Right renal cortex interstitium (tissue), 3 donors: ENCODE measurements at places on chromosomes 6 and 20.

DNA sequence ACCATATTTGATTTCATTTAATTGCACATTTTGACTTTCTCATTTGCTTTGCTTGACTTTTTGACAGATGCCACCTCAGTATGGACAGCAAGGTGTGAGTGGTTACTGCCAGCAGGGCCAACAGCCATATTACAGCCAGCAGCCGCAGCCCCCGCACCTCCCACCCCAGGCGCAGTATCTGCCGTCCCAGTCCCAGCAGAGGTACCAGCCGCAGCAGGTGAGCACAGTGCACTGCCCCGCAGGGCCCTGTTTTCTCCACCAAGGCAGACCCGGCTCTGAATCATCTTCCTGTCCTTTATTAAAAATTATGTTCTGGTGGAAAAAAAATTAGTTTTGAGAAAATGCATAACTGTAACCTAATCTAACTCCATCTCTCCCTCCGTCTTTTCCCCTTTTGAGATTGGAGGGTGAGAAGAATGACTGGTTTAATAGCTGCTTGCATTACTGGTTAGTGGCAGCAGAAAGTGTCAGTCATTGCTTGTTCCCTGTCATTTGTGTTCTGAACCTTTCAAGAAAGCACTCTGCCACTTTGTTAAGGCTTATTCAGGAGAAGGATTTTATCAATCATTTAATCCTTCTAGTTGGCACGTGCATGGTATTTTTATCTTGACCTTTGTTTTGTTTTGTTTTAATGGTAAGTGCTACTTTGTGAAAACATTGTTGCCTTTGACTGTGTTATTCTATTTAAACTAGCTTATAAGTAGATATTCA, 124.3 kb downstream of the ARID1B start:
- no peak for DNase-seq

DNA sequence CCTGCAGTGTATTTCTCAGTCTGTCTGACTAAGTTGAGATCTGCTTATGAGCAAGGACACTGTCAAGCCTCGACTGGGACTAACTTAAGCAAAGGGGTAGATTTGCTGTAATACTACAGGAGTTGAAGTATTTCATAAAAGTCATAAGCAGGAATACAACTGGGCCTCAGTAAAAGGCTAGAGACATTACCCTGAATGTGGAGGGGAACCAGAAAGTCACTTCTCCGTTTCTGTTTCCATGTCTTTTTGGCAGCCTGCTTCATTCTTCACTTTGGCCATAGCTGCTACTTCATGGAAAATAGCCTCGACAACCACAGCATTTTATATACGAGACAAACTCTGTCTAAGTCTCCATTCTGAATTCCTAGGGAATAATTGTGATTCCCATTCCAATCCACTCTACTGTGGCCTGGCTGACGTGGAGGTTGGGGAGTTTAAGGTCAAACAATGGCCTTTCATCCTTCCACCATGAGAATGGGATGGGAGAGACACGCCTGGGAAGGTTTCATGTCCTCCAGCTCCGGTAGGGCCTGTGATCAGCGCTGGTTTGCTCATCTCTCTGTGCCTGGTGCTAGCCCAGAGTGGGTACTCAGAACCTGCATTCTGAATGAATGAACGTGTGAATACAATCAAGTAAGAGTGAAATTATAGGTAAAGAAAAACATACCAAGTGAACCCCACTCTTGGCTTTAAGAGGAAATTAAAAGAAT, 37.1 kb upstream of the DUSP22 start:
- DNase-seq: no peak

- DNase-seq: no peak
Observed at GRCh38 chr6:34543421-34543820, 12.7 kb downstream of the SPDEF start.

DNA sequence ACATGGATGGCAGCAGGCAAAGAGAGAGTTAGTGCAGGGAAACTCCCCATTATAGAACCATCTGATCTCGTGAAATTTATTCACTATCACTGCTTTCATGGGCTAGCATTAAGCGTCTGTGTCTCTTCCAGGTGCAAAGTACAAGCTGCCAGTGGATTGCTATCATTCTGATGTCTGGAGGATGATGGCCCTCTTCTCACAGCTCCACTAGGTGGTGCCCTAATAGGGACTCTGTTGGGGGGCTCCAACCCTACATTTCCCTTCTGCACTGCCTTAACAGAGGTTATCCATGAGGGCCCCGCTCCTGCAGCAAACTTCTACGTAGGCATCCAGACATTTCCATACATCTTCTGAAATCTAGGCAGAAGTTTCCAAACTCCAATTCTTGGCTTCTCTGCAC, 347.8 kb upstream of the HS3ST5 start:
- no peak for DNase-seq

DNA sequence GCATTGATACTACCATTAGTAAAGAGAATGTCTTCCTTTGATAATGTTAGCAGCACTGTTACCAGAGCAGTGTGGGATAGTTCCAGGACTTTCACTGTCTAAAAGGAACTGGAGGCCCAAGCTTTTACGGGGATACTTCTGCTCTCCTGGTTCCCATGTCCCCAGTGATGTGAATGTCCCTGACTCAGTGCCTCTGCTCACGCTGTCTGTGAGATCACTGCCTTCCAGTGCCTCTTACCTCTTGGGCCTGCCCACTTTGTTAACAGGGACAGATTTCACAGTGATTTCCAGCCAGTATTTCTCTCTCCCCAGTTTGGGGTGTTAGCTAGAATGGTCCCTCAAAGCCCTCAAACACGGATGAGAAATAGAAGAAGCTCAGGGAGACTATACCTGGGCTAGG, 14.4 kb downstream of the PTPRA start:
- no peak for DNase-seq

DNA sequence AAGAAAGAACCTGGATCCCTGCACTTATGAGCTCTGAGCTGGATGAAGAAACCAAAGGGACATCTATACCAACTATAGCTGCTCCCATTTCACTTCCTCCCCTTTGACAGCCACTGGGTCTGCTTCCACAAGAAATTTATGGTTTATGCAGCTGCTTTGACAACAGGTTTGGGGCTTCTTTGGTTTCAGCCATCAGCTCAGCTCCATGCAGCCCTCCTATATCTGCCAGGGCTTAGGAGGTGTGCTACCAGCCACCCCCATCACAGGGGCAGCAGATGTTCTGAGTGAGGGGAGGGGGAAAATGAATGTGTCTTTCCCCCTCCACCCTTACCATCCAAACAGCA, 29.2 kb upstream of the PKHD1 start:
- no peak for DNase-seq

DNA sequence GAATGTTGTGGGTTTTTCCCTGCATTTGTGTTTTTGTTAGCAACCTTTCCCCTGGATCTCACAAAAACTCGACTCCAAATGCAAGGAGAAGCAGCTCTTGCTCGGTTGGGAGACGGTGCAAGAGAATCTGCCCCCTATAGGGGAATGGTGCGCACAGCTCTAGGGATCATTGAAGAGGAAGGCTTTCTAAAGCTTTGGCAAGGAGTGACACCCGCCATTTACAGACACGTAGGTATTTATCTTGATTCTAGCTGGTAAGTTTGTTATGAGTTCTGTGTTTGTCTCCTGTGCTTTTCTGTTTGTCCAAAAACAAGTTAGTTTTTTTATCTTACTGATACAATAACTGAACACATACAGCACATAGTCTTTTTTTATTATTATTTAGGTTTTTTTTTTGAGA, 3.0 kb downstream of the SLC25A27 start:
- DNase-seq: no peak

DNA sequence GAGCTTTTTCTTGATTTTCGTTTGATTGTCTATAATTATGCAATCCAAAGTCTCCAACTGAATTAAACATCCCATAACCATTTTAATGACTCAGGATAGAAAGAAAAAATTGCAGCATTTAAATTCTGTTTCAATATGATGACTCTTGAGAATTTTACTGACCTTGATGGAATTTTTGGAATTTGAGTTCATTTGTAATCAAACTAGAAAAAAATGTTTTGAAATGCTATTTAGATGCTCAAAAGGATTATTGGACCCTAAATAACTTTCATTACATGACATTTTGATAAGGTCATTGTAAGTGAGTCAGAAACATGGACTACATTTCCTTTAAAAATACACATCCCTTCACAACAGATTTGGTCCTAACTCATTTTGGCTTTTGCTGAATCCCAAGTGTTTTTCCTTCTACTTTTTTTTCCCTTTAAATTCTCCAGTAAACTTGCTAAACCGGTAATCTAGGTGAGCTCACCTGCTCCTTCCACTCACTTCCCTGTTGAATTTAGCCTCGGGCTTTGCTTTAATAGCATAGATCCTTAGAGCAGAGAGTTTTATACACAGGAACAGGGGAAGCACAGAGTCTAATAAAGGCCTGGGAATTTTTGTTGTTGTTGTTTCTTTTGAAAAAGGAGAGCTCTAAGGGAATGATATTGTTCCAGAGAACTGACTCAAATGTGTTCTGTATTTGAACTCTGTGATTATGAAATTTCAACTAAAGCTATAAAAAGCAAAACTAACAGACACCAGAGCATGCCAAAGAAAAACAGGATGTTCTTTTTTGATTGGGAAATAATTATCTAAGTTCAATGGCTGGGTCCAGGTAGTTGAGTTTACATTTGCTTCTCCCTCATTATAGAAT, 1088.2 kb upstream of the CITED2 start:
- DNase-seq: no peak

GRCh38 chr6:72950114-72950860, 275.0 kb downstream of the KHDC1L start:
- DNase-seq: no peak

DNA sequence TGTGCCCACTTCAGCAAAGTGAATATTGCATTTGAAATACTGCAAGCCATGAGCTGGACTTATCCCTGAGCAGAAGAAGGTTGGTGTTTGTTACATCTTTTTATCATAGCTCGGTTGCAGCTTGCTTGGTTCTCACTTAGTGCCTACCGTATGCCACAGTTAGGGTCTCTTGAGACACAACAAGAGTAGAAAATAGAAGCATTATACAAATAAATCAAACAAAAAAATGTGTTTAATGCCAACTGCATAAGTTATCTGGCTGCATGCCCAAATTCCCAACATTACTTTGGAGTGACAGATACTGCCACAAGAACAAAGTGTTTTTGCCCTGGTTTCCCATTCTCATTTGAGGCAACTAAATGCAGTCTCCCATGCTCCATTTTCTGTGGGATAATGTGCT, 53.9 kb upstream of the LAMP5 start:
- no peak for DNase-seq

DNA sequence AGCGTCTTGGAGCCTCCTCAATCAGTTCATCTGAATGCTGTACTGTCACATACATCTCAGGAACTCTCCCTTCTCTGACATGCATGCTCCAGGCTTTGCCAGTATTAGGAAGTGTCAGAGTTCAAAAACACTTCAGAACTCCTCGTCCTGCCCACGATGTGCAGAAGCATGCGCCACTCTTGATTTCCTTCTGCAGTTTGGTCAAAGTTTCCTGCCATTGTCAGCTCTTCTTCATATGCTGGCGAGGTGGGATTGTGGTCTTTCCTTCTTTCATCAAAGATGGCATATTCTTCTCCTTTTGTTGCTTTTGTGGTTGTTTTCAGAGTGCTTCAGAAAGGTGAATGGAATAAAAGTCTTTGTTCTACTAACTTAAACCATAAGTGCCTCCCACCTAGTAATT, 21.0 kb downstream of the SLC13A3 start:
- DNase-seq: no peak

GRCh38 chr20:16224836-16225235, 348.4 kb downstream of the KIF16B start:
- DNase-seq: no peak

DNA sequence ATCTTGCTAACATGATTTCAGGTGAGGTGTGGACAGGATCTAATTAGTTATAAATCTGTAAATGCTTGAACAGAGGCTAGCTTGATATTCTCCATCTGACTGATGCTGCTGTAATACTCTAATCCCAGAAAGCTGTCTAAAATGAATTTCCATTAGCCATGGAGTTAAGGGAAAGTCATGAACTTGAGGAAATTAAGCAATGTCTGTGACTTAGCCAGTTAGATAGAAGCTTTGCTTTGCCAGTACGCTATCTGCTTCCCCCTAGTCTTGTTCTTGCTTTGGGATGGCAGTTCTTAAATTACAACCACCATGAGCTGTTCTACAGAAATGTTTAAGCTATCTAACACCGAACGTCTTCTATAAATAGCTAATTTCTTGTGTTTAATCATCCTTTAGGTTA, 195.7 kb downstream of the PRL start:
- DNase-seq: no peak

DNA sequence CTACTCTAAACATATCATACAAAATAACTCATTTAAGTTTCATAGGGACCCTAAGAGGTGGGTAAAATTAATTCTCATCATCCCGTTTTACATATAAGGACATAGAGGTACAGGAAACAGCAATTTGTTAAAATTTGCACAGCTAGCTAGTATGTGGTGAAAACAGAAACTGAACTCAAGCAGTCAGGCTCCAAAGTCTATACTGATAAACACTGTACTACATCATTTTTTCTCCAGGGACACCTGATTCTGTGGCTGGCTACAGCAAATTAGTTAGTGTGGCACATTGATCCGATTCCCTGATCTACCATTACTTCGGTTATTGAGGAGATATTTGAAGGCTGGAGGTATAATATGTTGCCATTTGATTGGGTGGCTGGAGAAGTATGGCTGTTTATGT, 36.2 kb upstream of the E2F3 start:
- DNase-seq: no peak

GRCh38 chr6:121826156-121826810, 390.8 kb downstream of the GJA1 start:
- DNase-seq: no peak
